ENCODE measurements at places on chromosomes 3 and 15.
A peak's percentile ranks its signal among the peaks of the same experiment; 100 is the strongest.

DNA sequence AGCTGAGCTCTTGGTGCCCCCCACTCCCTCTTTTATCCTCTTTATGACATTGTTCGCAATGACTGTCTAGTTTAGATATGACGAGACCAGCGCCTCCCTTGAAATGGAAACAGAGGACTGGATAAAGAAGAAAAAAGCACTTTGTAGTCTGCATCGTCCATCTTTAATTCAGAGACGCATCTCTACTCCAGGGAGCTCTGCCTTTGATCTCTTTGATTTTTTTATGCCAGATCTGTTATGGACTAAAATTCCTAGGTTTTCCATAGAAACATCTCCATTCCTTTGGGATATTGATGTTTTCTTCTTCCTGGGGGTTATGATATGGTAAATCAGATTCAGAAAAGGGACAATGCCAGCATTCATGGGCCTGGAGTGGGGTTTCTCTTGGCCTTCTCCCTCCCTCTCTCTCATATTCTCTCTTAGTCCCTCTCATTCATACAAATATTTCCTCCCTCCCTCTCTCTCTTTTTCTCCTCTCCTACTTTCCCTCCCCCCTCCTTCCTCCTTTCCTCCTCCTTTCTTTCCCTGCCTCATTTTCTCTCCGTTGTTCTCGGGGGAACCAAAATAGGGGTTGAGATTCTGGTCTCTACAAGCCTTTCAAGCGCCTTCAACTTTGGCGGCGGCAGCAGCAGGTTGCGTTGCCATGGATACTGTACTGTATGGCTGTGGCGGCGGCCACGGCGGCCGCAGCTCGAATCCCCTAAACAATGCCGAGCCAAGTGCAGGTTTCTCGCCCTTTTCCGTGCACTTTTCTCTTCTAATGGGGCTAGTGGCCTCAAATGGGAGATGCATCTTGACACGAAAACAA lies 45.5 kb downstream of the ZIC4 start:
- no peak for DNase-seq

GRCh38 chr3:94083261-94083660 lies 20.4 kb downstream of the NSUN3 start:
- no peak for DNase-seq

GRCh38 chr15:37098468-37099318 lies 1.7 kb downstream of the MEIS2 start:
- no peak for DNase-seq

DNA sequence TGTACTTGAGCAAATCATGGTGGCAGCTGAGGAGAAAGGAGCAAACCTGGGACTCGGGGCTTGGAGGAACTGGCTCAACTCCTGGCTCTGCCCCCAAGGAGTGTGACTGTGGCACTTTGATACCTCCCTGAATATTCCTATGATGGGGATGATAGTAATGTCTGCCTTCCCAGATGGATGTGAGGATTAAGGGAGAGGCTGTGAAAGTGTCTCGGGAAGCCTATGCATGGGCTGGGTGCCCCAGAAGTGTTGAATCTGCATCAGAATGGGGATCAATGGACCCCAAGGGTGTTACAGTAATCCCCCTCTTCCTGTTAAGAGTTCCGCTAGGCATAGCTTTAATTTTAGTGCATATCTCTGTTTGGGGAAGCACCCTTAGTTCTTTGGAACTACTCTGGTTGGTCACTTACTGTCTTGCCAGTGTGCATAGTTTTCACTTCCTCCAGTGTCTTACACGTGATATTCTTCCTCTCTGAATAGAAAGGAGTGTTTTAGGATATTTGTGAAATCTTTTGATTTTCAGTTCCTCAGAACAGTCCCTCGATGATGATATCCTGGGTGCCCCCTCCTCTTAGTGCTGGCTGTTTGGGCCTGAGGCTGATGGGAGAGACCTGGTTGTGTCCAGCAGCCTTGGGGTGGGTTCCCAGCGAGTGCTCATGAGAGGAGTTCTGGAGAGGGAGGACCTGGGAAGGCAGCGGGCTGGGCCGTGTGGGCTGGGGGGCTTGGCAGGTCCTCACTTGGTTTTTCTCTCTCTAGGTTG lies 97.5 kb downstream of the CHDH start:
- no peak for DNase-seq

GRCh38 chr3:76673171-76673570 lies 366.7 kb upstream of the ROBO2 start:
- DNase-seq, result no peak

DNA sequence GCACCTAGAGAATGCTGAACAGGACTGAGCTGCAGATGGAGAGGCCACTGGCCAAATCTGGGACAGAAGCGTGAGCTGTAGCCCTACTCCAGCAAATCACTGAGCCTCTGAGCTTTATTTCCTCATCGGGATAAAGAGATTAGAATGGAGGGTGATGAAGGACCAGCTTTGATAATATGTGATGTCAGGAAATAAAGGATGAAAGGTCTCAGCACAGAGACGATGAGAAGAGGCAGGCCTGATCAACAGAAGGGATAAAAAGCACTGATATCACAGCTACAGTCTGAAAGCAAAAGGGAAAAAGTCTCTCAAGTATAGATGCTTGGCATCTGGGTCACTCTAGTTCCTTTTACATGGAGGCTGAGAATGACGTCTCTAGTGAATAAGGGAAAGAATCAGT lies 70.0 kb downstream of the DHX30 start:
- DNase-seq, result no peak

GRCh38 chr3:188712248-188712924 lies 459.4 kb upstream of the TPRG1 start:
- no peak for DNase-seq

DNA sequence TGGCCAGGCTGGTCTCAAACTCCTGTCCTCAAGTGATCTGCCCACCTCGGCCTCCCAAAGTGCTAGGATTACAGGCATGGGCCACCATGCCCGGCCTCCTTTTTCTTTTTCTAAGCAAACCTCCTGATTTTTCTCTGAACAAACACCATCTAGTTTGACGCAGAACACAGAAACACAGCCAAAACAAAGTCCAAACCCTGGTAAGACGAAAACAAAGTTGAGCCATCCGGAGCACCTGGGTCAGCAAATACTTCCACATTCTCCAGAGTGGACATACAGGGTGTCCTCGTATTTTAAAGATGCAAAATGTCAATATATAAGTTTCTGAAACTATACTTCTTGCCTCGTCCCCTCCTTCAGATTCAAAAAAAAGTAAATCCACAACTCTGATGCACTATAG lies 635.1 kb upstream of the ADAMTS9 start:
- no peak for DNase-seq

DNA sequence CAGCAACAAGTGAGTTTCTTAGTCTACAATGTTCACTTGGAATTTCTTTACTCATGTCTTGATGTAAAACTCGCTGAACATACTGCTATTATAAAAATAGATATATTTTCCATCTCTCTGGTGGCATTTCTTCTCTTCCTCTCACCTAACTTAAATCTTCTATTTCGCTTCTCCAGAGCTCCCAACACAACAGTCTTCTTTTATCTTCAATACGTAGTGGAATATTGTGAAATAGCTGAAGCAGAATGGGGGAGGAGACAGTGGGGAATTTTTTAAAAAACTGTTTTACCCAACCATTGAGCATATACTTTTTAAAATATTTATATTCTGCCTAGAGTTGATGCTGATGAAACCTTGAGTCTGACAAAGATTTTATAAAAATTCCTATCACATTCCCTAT lies 548.5 kb downstream of the RBMS3 start:
- no peak for DNase-seq

DNA sequence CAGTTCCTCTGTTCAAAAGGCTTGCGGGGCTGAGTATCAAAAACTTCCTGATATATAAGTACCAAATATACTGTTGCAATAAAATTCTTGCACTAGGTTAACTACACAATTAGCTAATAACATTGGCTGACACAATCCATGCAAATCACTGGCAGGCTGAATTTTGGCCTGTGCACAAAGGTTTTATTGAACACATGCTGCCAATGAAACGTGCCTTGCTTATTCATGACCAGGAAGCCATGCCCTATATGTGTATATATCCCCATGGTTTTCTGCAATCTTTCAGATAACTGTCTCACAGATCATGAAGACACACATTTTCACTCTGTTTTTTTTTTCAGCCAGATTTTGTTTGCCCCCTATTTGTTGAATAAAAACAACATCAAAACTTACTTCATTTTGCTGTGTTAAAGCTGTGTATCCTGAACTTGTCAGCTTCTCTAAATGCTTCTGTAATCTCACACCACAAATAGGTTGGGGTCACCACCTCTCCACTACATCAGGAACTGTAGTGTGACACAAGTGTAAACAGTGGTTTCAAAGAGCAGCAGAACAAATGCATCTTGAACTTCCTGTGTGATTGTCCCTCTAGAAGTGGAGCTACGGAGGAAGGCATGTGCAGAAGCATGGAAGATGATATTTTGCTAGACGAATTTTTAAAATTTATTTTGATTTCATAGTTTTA lies 920.7 kb upstream of the NR2F2 start:
- no peak for DNase-seq

- no peak for DNase-seq
Observed at GRCh38 chr3:65343736-65344135, 655.9 kb upstream of the ADAMTS9 start.

GRCh38 chr15:88242586-88243555 lies 13.7 kb downstream of the NTRK3 start:
- DNase-seq, result no peak

GRCh38 chr15:36579792-36580431 lies 486 bp downstream of the CDIN1 start:
- no peak for DNase-seq

DNA sequence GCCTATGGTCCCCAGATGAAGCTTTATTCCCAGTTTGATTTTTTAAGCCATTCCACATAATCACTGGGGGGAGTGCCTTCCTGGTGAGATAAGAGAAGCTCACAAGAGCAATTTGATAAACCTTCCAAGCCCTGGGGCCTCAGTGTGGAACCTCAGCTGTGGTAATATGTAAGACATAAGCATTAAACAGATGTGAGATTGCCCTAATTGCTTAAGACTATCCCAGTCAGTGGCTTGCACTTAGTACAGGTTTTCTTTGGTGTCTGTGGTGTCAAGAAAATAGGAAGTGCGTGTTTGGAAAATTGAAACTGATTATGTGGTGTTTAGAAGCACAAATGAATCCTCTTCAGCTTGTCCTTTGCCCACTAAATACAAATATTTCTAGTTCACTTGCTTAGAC lies 54.3 kb downstream of the LRRN1 start:
- no peak for DNase-seq

- no peak for DNase-seq
Observed at GRCh38 chr3:53075743-53076140, 29.9 kb upstream of the SFMBT1 start.

GRCh38 chr3:28891485-28891884 lies 389.4 kb upstream of the RBMS3 start:
- no peak for DNase-seq

DNA sequence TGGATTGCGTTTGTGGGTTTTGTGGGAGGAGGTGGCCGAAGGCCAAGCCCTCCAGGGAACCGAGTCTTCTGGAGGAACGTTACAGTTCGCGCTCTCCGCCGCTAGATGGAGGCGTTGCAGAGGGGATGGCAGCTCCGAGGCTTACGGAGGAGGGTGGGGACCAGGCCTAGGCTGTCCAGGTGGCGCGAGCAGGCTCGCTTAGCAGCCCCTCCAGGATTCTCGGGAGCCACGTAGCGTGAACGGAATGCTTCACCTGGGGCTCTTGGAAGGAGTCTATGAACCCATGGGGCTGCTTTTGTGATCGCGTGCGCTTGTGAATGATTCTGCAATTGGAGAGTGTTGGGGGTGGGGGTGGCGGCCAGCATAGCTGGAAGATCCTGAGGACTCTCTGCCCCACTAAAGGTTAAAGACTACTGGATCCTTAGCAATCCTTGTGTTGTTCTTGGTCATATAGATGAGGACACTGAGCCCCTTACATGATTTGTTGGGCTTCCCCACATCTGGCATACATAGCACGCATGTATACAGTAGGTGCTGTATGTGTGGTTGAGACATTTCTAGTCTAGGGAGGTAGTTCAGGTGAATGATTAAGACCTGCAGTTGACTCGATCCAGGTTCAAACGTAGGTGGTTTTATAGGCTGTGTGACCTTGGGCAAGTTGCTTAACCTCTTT lies 25.7 kb downstream of the FAM3D start:
- DNase-seq, result peak; percentile 29

- DNase-seq, result no peak
Observed at GRCh38 chr15:63463793-63464192, 40.6 kb upstream of the USP3 start.

- no peak for DNase-seq
Observed at GRCh38 chr3:149258298-149258697, 36.7 kb upstream of the CP start.

- no peak for DNase-seq
Observed at GRCh38 chr3:140794507-140794906, 116.6 kb downstream of the TRIM42 start.

DNA sequence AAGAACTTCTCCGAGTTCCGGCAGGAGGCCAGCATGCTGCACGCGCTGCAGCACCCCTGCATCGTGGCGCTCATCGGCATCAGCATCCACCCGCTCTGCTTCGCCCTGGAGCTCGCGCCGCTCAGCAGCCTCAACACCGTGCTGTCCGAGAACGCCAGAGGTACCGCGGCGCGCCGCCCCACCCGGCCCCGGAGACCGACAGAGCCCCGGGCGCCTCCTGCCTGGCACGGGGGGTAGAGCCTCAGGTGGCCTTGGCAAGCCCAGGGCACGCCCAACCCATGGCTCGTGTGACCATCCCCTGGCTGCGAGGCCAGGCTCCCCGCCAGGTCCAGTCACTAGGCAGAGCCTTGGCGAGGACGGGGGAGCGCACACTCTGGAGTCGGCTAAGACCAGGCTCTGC lies 134.1 kb downstream of the LRRK1 start:
- no peak for DNase-seq

All from CD4-positive, alpha-beta T cell treated with Interleukin-2 at 100 ng/mL for 4 hours (primary cell).